ENCODE measurements at places on chromosomes 7 and 10.

DNA sequence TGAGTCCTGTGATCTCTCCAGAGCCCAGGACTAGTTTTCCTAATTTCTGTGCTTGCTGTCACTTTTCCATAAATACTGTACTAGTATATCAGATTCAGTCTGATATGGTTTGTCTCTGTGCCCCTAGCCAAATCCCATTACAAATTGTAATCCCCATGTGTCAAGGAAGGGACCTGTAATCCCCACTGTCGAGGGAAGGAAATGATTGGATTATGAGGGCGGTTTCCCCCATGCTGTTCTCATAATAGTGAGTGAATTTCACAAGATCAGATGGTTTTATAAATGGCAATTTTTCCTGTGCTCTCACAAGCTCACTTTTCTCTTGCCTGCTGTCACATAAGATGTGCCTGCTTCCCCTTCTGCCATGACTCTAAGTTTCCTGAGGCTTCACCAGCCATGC, 54.8 kb upstream of the IFRD1 start:
- no peak for DNase-seq

DNA sequence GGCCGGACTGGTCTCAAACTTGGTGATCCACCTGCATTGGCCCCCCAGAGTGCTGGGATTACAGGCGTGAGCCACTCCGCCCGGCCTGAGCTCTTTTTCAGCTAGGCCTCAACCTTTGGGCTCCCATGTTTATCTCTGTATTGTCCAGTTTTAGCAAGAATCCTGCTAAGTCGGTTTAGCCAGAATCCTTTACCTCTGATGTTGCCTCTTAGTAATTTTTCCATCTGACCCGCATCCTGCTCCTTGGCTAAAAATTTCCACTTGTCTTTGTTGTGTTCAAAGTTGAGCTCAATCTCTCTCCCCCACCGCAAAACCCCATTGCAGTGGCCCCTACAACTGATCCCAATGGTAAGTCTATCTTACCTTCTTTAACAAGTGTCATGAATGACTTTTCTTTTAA, 20.7 kb upstream of the ST7 start:
- DNase-seq, result no peak

- DNase-seq, result peak; percentile 94
These were observed 32.4 kb downstream of the WBP1L start for GRCh38 chr10:102775935-102776669.

- DNase-seq, result no peak
These were observed 97.9 kb upstream of the IL6 start for GRCh38 chr7:22629056-22629455.

DNA sequence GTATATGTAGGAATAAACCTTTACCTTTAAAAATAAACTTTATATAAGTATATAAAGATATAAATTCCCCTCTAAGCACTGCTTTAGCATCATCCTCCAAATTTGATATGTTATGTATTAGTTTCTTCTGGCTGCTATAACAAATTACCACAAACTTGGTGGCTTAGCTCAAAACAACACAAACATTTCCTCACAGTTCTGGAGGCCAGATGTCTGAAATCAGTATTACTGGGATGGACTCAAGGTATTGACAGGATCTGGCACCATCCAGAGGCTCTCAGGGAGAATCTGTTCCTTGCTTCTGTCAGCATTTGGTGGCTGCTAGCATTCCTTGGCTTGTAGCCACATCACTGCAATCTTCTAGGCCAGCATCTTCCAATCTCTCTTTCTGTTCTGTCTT, 6.7 kb upstream of the SCRN1 start:
- DNase-seq, result peak; percentile 6

DNA sequence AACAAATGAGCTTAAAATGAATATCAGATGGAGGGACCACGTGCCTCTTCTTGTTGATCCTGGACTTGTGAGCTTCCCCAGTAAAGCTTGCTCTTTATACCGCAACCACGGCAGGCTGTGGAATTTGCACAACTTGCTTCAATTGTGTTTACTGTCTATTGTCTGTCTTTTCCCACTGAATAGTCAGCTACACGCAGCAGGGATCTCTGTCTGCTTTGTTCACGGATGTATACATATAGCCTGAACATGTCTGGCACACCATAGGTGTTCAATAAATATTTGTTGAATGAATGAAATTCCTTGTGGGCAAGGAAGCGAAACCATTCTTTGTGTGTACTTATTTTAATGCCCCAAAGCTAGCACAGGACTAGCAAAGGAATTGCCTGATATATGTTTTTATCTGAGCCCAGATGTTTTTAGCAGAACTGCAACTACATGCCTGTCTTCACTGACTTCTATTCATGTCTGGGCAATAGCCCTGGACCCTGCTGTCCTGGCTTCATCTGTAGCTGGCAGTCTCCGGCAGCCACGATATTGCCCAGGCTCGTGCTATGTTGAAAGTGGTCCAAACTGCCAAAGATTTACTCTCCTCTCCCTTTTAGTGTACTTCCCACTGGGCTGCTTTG, 29.9 kb upstream of the IFRD1 start:
- DNase-seq, result peak; percentile 66

GRCh38 chr7:98728555-98728954, 111.5 kb downstream of the NPTX2 start:
- no peak for DNase-seq

GRCh38 chr7:94547126-94547525, 37.5 kb downstream of the CASD1 start:
- no peak for DNase-seq

DNA sequence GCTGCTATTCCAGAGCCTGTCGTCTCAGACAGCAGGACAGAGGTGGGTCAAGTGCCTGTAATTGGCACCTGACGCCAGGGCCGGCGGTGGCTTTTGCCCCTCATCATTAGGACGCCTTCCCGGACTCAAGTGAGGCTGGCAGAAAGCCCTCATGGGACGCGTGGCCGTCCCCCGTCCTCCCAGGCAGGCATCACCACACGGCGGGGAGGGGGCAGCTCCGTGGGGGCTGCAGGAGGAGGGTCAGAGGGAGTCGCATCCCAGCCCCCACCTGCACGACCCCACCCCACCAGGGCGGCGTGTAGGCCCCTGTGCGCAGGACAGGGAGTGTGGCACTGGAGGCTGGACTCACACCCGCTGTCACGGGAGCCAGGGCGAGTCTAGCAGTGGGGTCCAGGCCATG, 16.3 kb downstream of the CFAP46 start:
- no peak for DNase-seq

- DNase-seq, result no peak
These were observed 4.1 kb downstream of the BLNK start for GRCh38 chr10:96267234-96267705.

DNA sequence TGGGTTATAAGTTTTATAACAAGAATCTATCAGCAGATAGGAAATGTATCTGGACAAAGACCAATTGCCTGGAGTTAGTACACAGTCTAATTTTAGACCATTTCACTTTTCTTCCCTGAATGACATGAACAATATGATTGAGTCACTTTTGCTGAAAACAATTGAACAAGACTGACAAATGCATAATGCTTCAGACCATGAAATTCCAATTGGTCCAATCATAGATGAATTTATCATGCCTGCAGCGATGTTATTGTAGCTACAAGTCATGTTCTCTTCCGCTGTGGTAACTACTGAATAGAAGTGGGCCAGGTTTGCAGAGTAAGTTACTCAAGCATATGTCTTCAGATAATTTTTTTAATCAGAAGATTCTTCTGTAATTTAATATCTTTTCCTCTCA, 73.4 kb downstream of the VSTM2A start:
- DNase-seq, result no peak

GRCh38 chr7:148849393-148850098, 34.5 kb downstream of the EZH2 start:
- no peak for DNase-seq

DNA sequence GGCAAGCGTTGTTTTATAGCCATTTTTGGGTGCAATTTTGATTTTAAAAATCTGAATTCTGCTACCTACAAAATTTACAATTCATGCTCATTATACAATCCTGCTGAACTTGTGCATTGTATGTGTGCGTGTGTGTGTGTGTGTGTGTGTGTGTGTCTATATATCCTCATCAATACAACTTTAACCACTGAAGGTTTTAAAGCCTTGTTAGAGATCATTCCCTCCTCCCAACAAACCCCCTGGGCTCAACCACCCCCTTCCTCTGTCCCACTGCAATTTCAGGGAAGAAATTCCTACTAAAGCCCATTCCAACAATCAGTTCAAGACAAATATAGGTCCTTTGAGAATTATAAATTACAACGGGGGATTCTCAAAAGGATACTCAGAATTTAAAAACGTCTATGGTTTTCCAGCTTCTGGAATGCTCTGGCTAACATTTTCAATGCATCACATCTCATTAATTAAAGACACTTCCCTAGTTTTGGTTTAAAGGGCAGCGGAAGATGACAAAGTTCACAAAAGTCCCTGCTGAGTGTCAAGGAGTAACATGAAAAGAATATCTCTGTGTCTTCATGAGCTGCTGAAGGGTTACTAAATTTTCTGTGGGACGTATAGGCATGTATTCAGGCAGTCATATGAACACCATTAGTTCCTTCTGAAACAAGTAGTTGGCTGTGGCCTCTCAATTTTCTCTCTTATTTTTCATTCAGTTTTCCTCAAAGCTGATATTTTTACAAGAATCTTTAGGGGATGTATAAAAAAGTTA, 889 bp upstream of the SEMA3A start:
- DNase-seq, result peak; percentile 32

DNA sequence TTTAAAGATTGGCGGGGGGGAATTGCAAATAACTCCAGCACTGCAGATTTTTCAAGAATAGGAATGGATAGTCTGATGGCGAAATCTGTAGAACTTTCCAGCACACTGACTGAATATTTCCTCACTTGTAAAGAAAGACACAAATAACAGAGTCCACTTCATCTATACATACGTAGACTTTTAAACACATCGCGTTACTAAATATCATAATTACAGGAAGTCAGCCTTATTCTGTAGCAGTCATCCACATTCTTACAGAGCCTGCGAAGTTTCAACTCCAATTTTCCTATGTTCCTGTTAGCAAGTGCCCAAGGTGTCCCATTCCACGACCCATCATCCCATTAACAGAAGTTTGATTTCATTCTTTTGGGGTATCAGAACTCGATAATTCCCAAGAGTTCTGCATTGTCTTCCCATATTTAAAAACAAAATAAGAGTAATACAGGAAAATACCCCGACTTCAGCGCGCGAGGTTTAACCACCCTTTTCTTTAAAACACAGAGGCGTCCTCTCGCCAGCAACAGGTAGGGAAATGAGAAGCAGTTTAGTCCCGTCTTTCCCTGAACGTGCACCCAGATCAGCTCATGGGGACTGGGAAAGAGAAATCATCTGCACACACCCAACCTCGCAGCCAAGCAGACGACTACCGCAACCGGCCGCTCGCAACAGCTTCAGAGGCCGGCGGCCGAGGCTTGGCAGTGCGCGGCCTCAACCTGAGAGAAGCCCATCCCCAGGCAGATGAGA, 880 bp downstream of the HERC4 start:
- DNase-seq, result peak; percentile 38

- no peak for DNase-seq
These were observed 127.7 kb downstream of the CDK14 start for GRCh38 chr7:90723866-90724265.

GRCh38 chr7:91949221-91950009, 8.8 kb downstream of the AKAP9 start:
- DNase-seq, result peak; percentile 30

DNA sequence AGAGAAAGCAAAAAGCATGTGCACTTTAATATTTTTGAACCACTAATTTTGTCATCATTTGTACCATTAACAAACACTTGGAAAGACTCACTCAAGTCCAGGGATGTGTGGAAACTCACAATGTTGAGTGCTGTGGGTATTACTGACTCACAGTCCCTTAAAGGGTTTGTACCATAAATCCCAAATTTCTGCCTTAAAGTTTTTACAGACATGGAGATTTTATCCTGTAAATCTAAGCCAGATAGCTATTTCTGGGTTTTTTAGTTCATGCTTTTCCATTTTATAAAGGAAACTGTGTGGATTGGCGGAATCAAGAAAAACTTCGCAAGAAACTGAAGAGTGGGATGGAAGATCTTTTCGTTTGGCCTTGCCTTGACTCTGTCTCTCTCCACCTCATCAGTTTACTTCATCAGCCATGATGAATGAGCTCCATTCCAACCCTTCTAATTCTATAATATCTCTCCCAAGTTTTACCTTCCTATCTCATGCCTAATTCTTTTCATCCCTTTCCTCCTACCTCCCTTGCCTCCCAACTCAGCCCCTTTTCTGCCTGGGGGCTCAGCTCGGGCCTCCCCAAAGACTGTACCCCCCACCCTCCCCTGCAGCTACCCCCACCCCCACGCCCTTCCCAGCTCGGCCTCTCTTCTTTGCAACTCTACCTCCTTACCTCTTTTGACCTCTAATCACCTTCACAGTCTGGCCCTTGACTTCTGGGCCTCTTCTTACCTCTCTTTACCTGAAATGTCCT, 218.5 kb upstream of the MKLN1 start:
- peak; percentile 48 for DNase-seq

DNA sequence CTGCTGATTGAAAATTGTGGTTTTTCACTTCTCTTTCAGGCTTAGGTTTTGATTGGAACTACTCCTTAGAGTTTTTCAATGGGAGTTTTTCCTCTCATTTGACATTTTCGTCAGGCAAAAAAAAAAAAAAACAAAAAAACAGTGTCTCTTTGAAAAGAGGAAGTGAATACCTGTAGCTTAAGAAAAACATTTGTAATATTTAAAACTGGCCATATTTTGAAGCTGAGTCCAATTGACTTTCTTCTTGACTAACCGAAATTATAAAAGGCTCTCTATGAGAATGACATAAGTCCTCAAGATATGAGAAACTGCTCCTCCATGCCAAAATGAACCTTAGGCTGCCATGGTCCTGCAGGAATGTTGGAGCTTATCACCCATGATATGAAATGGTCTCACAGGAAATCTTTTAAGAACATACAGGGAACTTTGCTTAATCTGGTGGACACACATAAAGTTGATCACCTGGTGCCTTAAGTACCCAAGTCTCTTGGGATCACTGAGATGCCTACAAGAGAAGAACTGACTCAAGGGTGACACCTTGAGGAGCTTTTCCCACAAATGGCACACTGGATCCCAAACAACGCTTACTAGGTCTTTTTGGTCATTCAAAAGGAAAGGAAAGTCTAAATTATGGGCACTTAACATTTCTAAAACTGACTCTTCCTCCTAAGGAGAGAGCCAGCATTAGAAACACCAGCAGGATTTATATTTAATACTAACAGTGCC, 263.4 kb downstream of the CDC14C start:
- DNase-seq, result no peak

DNA sequence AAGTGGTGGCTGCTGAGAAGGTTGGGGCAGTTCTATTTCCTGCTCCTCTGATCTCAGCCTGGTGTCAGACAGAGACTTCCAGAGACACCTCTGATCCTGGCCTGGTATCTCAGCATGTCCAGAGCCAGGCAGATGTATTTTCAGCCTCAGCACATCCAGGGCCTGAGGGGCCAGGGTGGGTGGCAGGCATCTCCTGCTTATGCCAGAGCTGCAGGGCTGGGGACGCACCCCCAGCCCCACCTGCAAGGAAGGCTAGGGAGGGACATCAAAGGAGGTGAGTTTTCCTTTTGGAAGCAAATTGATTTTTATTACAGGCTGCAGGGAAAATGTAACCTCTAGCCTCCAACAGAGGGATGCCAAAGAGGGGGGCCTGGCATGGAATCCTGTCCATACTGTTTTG, 36.7 kb downstream of the CFAP46 start:
- DNase-seq, result no peak
